Activated CD4-positive, CD25-positive, alpha-beta regulatory T cell treated with anti-CD3 and anti-CD28 coated beads, Interleukin-2, amount 50 U/mL, for 72 hours (primary cell): ENCODE measurements at places on chromosomes 2 and 18.

- no peak for DNase-seq
Measured at GRCh38 chr2:22126978-22127377, 1003.2 kb downstream of the TDRD15 start.

- no peak for DNase-seq
Measured at GRCh38 chr2:16003809-16004208, 63.5 kb downstream of the MYCN start.

DNA sequence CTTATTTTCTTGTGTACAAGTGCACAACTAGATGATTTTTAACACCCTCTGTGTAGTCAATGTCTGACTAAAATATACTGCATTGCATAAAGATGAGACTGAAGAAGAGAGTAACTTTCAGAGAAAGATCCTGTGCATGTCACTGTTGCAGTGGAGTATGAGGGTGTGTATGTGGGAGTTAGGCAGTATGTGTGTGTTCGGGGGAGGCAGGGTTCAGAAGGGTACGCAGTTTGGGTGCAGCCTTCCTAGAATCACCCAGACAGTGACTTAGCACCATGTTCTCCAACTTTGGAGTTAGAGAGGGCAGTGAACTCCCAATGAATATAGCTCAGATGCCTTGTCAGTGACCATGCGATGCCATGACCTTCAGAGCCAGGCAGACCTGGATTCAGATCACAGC is 84.6 kb downstream of the LRATD1 start:
- no peak for DNase-seq

DNA sequence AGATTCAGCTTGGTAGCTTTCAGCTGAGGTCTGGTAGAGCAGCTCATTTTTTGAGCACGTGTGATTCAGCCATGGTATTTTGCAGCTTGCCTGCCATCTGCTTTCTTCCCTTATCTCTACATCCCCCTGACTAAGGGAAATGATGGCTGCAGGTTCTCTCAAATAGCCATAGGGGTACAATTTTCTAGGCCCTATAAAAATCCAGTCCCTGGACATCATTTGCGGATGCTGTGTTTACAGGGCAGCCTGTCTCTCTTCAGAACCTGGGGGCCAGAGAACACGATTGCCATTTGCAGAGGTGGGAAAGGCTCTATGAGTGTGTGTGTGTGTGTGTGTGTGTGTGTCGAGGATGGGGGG is 442.7 kb upstream of the MEIS1 start:
- no peak for DNase-seq
